ENCODE measurements at places on chromosomes 4 and X. TPM values are rescaled to one million over a fixed set of nuclear protein-coding genes. Genes with fewer than 3 reads are reported as not detected.

FGD1 gene
- total RNA-seq = 0.65 TPM

KIAA1210 gene
- not detected for total RNA-seq

NUDT11 gene
- total RNA-seq = 0.52 TPM

SYP gene
- 0.17 TPM for total RNA-seq

CNKSR2 gene
- total RNA-seq = not detected

RNF150 gene
- 0.17 TPM for total RNA-seq

TMEM271 gene
- not detected for total RNA-seq

MAGEC2 gene
- total RNA-seq = not detected

ATOH1 gene
- not detected for total RNA-seq

DGKK gene
- total RNA-seq = not detected

PLK4 gene
- 3.6 TPM for total RNA-seq

CXCL9 gene
- total RNA-seq = not detected

LEF1 gene
- total RNA-seq = 0.22 TPM

F11 gene
- total RNA-seq = not detected

CEP135 gene
- total RNA-seq = 6.6 TPM

ZNF280C gene
- 2.8 TPM for total RNA-seq

HTT gene
- total RNA-seq = 34.7 TPM

CLIC2 gene
- 11.3 TPM for total RNA-seq

FAM184B gene
- total RNA-seq = not detected

RADX gene
- 0.09 TPM for total RNA-seq

FAM53A gene
- total RNA-seq = 0.65 TPM

F8A3 gene
- 0.65 TPM for total RNA-seq

P2RY10 gene
- total RNA-seq = not detected
